ENCODE measurements at places on chromosomes 5 and 9.

GRCh38 chr9:80072451-80072850, 500.7 kb downstream of the TLE4 start:
- no peak for DNase-seq

GRCh38 chr5:5179597-5179996, 39.5 kb downstream of the ADAMTS16 start:
- DNase-seq, result no peak

DNA sequence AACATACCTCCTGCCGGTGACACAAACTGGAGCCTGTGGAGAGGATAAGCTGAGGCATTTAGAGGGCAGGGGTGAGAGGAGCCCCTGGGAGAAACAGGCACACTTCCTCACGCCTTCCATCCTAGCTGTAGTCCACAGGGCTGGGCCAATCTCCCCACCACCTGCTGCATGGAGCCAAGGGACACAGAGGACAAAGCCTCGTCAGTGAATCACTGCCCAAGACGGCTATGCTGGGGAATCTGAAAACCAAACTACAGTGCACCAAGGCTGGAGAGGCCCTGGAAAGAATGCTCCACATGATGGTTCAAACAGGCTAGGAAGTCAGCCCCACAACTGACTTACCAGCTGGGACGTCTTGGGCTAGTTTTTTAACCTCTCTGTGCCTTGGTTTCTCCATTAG, 57.0 kb downstream of the SHB start:
- DNase-seq, result no peak

DNA sequence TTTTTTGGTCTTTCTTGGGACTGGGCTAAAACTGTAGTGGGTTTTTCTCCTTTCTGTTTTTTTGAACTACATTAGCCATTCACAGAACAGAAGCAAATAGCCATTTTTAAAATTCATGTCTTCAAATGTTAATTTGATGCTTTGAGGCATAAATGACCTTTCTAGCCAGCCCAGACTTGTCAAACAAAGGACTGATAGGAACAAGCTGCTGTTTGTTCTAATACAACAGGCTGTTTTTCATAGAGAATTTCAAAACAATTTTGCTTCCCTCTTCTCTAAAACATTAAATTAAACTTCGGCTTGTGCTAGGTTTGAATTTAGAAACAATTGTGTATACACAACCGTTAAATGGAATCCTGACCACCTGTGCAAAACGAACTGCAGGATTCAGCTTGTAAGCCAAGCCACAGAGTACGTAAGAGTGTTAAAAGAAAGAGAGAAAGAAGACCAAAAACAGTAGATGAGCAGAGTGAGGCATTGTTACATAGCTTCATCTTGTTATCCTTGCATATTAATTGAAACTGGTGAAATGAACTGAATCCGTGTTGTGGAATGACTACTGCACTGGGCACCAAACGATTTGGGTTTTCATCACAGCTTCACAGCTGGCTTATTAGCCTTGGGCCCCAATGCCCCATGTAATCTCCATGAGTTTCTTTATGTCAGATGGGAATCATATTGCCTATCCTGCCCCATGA, 100.0 kb downstream of the ZSWIM6 start:
- no peak for DNase-seq

GRCh38 chr9:78563269-78563668, 266.3 kb downstream of the PSAT1 start:
- DNase-seq, result no peak

DNA sequence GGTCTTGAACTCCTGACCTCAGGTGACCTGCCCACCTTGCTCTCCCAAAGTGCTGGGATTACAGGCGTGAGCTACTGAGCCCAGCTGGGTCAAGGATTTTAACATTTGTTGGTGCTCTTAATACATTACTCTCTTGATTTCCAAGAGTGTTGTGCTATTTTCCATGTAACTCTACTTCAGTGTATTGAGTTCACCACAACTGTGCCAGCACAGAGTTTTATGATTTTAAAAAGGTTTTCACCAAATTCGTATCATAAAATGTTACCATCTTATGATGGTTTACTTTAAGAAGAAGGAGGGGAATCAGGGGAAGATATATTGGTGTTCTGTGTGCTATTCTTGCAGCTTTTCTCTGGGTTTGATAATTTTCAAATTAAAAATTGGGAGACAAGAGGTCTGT, 6.6 kb upstream of the ADGRD2 start:
- DNase-seq, result no peak
